ENCODE measurements at places on chromosomes 13 and 19.

GRCh38 chr13:26897706-26898550, 137.3 kb upstream of the GPR12 start:
- no peak overlapping the region for H3K27ac ChIP-seq
- no peaks in the 10 kb centered on the region for H3K4me1 ChIP-seq
- H3K36me3 ChIP-seq = no peaks in the 10 kb centered on the region
- H3K27me3 ChIP-seq = peaks cover 2% of the 10 kb centered on the region
- DNase-seq = no peak

DNA sequence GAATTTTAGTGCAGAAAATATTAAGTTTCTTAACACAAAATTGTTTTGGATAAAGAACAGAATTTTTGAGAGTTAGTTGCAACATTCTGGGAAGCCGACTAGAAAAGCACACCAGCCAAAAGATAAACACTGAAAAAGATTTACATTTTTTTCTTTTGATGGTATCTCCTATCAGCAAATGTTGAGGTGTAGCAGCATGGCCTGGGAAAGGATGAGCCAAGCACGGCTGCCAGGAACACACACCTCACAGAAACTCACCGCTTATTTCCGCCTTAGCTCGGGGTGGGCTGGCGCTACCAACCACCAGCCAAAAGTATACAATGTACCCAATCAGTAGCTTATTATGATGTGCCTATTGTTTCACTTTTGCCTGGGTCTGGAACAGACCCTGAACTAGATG, 134.7 kb downstream of the MIPEP start:
- H3K27ac ChIP-seq = peak overlapping the region; percentile 36
- no peaks in the 10 kb centered on the region for H3K27me3 ChIP-seq
- peaks cover 5% of the 10 kb centered on the region for H3K36me3 ChIP-seq
- H3K4me1 ChIP-seq = peaks cover 2% of the 10 kb centered on the region

- H3K27ac ChIP-seq = no peak overlapping the region
- no peak for DNase-seq
- peaks cover 12% of the 10 kb centered on the region for H3K36me3 ChIP-seq
- H3K4me1 ChIP-seq = peaks cover 32% of the 10 kb centered on the region
- no peak overlapping the region for H3K4me3 ChIP-seq
These were observed 957 bp downstream of the NUMBL start for GRCh38 chr19:40689339-40690049.

DNA sequence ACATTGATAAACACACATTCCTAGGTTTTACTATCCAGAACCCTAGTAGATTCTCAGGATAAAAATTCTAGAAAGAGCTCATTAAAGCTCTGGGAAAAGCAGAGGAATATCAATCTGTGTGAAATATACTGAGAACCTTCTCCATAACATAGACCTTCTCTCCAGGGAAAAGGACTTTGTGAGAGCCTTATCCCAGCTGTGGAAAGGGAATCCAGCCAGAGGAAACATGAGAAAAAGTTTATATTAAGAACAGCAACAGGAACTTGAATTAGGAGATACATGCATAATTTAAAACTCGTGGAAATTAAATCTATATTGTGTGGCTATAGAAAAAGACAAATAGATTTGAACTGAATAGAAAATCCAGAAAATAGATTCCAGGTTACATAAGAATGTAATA, 1639.9 kb downstream of the EFNB2 start:
- no peaks in the 10 kb centered on the region for H3K4me1 ChIP-seq
- H3K27ac ChIP-seq = no peak overlapping the region
- no peak overlapping the region for H3K4me3 ChIP-seq
- H3K36me3 ChIP-seq = no peaks in the 10 kb centered on the region
- H3K27me3 ChIP-seq = no peaks in the 10 kb centered on the region
- DNase-seq = no peak

- H3K36me3 ChIP-seq = peaks cover 73% of the 10 kb centered on the region
- DNase-seq = no peak
- no peak overlapping the region for H3K4me3 ChIP-seq
- H3K27ac ChIP-seq = no peak overlapping the region
- H3K27me3 ChIP-seq = no peaks in the 10 kb centered on the region
- H3K4me1 ChIP-seq = no peaks in the 10 kb centered on the region
These were observed 38.8 kb downstream of the CARD8 start for GRCh38 chr19:48216933-48217332.

- H3K4me3 ChIP-seq = no peak overlapping the region
- H3K27me3 ChIP-seq = no peaks in the 10 kb centered on the region
- H3K27ac ChIP-seq = no peak overlapping the region
- peaks cover 15% of the 10 kb centered on the region for H3K36me3 ChIP-seq
These were observed 3.0 kb downstream of the ZNF557 start for GRCh38 chr19:7072541-7072940.

DNA sequence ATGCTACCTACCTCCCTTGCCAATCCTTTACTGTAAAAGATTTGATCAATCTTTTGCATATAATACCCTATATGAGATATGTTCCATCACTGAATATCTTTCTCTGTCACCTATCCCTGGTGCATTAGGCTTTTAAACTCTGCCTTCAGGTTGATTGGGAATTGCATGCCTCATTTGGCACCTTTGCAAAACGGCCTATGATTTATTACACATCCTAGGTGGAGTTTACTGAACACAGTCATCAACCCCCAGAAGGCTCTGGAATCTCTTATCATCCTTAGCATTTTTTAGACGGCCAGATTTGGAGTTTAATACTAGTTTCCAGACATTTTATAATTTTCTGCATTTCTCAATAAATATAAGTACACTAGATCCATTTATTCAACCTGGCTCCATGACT, 448.4 kb upstream of the SLC10A2 start:
- H3K4me1 ChIP-seq = no peaks in the 10 kb centered on the region
- no peak for DNase-seq
- no peaks in the 10 kb centered on the region for H3K27me3 ChIP-seq
- H3K27ac ChIP-seq = no peak overlapping the region
- no peak overlapping the region for H3K4me3 ChIP-seq

GRCh38 chr13:95456815-95457214, 95.7 kb upstream of the CLDN10 start:
- no peak for DNase-seq
- H3K27me3 ChIP-seq = peaks cover 15% of the 10 kb centered on the region
- H3K27ac ChIP-seq = no peak overlapping the region
- no peaks in the 10 kb centered on the region for H3K36me3 ChIP-seq
- no peak overlapping the region for H3K4me3 ChIP-seq
- H3K4me1 ChIP-seq = peaks cover 2% of the 10 kb centered on the region

DNA sequence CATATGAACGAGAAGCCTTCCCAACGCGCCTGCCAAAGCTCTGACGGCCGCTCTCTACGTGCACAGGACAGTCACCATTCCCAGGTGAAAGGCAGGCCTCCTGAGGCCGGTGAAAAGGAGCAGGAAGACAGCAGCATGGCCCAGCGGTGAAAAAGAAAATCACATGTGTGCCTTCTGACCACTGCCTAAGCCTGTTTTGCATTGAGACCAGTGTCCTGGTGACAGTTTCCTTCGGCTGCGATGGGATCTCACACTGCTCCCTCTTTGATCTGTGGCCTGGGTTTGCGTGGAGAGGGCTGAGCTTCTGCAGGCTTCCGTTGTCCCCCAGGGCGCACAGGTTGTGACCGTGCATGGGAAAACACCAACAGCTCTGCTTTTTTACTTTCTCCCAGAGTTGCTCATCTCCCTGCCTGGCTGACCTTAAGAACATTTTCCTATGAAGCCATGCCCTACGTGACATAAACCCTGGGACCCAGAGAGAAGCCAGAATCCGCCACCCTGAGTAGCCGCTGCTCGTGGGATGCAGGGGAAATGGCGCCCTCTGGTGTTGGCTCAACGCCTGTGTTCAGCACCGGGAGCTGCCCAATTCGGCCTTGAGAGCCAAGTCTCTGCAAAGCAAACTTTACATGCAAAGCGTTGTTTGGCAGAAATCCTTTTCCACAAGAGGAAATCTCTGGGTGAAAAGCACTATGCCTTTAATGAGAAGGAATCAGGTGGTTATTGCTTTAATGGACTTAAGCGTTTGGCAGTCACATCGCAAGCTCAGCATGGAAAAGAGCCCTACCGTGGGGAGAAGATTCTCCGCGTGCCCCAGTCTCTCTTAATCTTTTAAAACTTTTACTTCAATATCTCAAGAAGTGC, 112.2 kb upstream of the GPR12 start:
- H3K27me3 ChIP-seq = no peaks in the 10 kb centered on the region
- no peaks in the 10 kb centered on the region for H3K36me3 ChIP-seq
- peak; percentile 6 for DNase-seq
- H3K4me1 ChIP-seq = no peaks in the 10 kb centered on the region
- H3K4me3 ChIP-seq = no peak overlapping the region
- no peak overlapping the region for H3K27ac ChIP-seq

GRCh38 chr13:103883164-103883563, 816.9 kb upstream of the SLC10A2 start:
- no peak overlapping the region for H3K4me3 ChIP-seq
- no peaks in the 10 kb centered on the region for H3K4me1 ChIP-seq
- H3K27ac ChIP-seq = no peak overlapping the region
- DNase-seq = no peak

DNA sequence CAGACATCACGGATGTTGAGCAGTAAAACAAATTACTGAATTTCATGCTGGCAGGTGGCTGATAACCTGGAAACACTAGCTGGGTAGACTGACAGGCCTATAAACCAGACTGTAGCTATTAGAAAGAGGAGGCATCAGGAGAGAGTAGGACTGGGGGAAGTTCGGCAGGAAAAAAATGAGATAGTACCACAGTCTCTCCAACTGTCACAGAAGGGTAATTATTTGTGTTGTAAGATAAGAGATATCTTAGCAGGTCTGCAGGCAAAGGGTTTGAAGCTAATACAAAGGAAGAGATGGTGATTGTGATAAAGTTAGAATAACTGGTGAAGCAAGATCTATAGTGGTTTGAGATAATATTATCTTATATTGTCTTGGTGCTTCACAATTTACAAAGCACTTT, 41.7 kb downstream of the MIPEP start:
- H3K4me3 ChIP-seq = no peak overlapping the region
- DNase-seq = no peak
- peaks cover 12% of the 10 kb centered on the region for H3K4me1 ChIP-seq
- H3K27ac ChIP-seq = no peak overlapping the region
- peaks cover 7% of the 10 kb centered on the region for H3K36me3 ChIP-seq
- H3K27me3 ChIP-seq = no peaks in the 10 kb centered on the region

DNA sequence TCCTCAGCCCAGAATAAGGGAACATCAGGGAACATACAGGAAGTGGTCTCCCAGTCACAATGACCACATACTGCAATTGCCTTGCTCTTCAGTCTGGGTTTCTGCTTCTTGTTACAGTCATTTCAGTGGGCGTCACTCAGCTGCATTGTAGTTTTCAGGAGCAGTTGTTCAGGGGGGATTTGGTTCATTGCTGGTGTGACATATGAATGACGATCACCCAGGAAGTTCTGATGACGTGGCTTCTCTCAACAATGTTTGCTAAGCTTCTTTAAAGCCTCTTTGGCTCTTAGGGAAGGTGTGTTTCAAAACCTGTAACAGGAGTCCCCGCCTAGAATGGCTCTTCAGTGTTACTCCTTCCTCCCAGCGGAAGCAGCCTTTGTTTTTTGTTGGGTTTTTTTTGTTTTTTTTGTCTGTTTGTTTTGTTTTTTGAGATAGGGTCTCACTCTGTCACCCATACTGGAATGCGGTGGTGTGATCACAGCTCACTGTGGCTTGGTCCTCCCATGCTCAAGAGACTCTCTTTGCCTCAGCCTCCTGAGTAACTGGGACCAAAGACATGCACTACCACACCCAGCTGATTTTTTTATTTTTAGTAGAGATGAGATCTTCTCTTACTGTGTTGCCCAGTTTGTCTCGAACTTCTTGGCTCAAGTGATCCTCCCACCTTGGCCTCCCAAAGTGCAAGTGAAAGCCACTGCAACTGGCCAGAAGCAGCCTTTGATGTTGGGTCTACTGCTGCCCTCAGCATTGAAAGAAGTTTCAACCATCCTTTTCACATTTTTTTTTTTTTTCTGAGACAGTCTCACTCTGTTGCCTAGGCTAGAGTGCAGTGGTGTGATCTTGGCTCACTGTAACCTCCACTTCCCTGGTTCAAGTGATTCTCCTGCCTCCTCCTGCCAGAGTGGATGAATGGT, 1.4 kb upstream of the SCEL start:
- DNase-seq = no peak
- no peaks in the 10 kb centered on the region for H3K27me3 ChIP-seq
- H3K36me3 ChIP-seq = no peaks in the 10 kb centered on the region
- H3K27ac ChIP-seq = no peak overlapping the region

- no peaks in the 10 kb centered on the region for H3K4me1 ChIP-seq
- no peaks in the 10 kb centered on the region for H3K27me3 ChIP-seq
- H3K36me3 ChIP-seq = no peaks in the 10 kb centered on the region
- H3K4me3 ChIP-seq = no peak overlapping the region
These were observed 96.6 kb downstream of the TEX26 start for GRCh38 chr13:31029102-31029501.

GRCh38 chr13:72023895-72024294, 156.9 kb upstream of the DACH1 start:
- no peaks in the 10 kb centered on the region for H3K36me3 ChIP-seq
- no peaks in the 10 kb centered on the region for H3K27me3 ChIP-seq
- H3K4me3 ChIP-seq = no peak overlapping the region
- DNase-seq = no peak

GRCh38 chr19:19578252-19578651, 40.2 kb downstream of the CILP2 start:
- H3K4me3 ChIP-seq = no peak overlapping the region
- DNase-seq = no peak
- no peaks in the 10 kb centered on the region for H3K36me3 ChIP-seq
- H3K27me3 ChIP-seq = no peaks in the 10 kb centered on the region

Data from T-cell (primary cell).